ENCODE measurements at places on chromosomes 16 and 17. TPM values are rescaled to one million over a fixed set of nuclear protein-coding genes. Genes with fewer than 3 reads are reported as not detected.

- DNase-seq: no peak
- no peak overlapping the region for H3K4me3 ChIP-seq
- H3K27ac ChIP-seq: no peak overlapping the region
- no peaks in the 10 kb centered on the region for H3K4me1 ChIP-seq
- H3K27me3 ChIP-seq: no peaks in the 10 kb centered on the region
- H3K36me3 ChIP-seq: no peaks in the 10 kb centered on the region
These were observed 51.0 kb upstream of the TOX3 start for GRCh38 chr16:52597772-52598483.

GRCh38 chr16:4631444-4631843, 6.8 kb downstream of the MGRN1 start:
- H3K4me3 ChIP-seq: no peak overlapping the region
- peaks cover 11% of the 10 kb centered on the region for H3K4me1 ChIP-seq
- no peak overlapping the region for H3K27ac ChIP-seq
- H3K36me3 ChIP-seq: peaks cover 23% of the 10 kb centered on the region
- H3K27me3 ChIP-seq: no peaks in the 10 kb centered on the region

DNA sequence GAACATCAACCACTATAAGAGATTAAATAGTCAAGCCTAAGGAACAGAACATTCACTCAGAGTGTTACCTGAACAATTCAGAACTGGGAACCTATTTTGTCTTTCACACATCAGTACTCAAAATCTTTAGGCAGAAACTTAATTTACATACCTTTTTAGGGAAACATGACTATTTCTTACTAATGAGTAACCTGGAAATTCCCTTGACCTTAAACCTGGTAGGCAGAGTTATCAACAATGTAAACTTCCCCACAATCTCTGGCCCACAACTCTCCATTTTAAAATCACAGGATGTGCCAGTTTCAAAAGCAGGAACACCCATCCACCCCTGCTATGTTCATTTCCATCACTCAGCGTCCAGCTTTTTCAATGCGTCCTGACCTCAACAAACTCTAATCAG, 132.9 kb upstream of the ANKFN1 start:
- no peak overlapping the region for H3K4me3 ChIP-seq
- no peaks in the 10 kb centered on the region for H3K36me3 ChIP-seq
- no peak overlapping the region for H3K27ac ChIP-seq

GRCh38 chr16:75261590-75262078, 10.2 kb upstream of the BCAR1 start:
- DNase-seq: no peak
- peaks cover 77% of the 10 kb centered on the region for H3K4me1 ChIP-seq
- no peaks in the 10 kb centered on the region for H3K36me3 ChIP-seq
- H3K4me3 ChIP-seq: no peak overlapping the region

- no peaks in the 10 kb centered on the region for H3K36me3 ChIP-seq
- no peak overlapping the region for H3K4me3 ChIP-seq
- H3K4me1 ChIP-seq: no peaks in the 10 kb centered on the region
- peaks cover 5% of the 10 kb centered on the region for H3K27me3 ChIP-seq
These were observed 37.6 kb upstream of the PIRT start for GRCh38 chr17:10875430-10875851.

GRCh38 chr17:63477480-63478440, 899 bp downstream of the ACE start:
- H3K27ac ChIP-seq: peak overlapping the region; percentile 59
- no peak for DNase-seq
- H3K27me3 ChIP-seq: peaks cover 25% of the 10 kb centered on the region
- H3K4me3 ChIP-seq: peak overlapping the region; percentile 61
- peaks cover 61% of the 10 kb centered on the region for H3K4me1 ChIP-seq

GRCh38 chr16:73949574-73950320, 346.9 kb upstream of the PSMD7 start:
- no peak overlapping the region for H3K27ac ChIP-seq
- DNase-seq: no peak
- H3K4me1 ChIP-seq: no peaks in the 10 kb centered on the region
- H3K27me3 ChIP-seq: no peaks in the 10 kb centered on the region

KCNH4 gene
- 0.09 TPM for total RNA-seq

GLIS2 gene
- total RNA-seq: 21.5 TPM
